ENCODE measurements at places on chromosomes 7 and 10.
A peak's percentile ranks its signal among the peaks of the same experiment; 100 is the strongest.

DNA sequence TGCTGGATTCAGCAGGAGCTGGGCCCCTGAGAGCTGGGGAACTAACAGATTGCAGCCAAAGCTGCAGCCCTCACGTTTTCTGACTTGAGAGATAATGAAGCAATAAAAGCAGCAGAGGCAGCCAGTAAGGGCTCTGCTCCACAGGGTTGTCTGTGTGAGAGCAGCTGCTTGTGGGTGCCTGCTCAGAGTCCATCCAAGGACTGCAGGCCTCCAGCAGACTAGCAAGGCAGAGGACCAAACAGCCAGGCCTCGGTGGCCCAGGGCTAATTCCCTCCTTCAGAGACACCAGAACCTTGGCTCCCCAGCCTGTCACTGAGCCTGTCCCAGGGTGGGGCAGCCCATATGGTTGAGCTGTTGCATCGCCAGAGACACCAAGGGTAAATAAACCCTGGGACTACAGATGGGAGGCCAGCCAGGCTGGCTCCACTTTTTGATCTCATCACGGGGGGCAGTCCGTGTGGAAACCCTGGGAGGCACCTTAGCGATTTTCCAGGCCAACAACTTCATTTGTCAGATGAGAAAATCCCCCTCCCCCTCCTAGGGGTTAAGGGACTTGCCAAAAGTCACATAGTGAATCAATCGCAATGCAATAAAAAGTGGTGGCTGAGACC, 229.2 kb downstream of the WDR11 start:
- DNase-seq, result no peak

- no peak for DNase-seq
These were observed 544.1 kb downstream of the SORCS3 start for GRCh38 chr10:105185161-105185560.

GRCh38 chr7:22480523-22481075, 19.4 kb downstream of the STEAP1B start:
- DNase-seq, result no peak

- DNase-seq, result no peak
These were observed 19.1 kb upstream of the GJD4 start for GRCh38 chr10:35585903-35586535.

GRCh38 chr10:49079072-49079471, 36.2 kb downstream of the VSTM4 start:
- no peak for DNase-seq

GRCh38 chr10:6522230-6522629, 57.8 kb downstream of the PRKCQ start:
- DNase-seq, result no peak

GRCh38 chr10:52357971-52358370, 43.9 kb downstream of the DKK1 start:
- DNase-seq, result no peak

DNA sequence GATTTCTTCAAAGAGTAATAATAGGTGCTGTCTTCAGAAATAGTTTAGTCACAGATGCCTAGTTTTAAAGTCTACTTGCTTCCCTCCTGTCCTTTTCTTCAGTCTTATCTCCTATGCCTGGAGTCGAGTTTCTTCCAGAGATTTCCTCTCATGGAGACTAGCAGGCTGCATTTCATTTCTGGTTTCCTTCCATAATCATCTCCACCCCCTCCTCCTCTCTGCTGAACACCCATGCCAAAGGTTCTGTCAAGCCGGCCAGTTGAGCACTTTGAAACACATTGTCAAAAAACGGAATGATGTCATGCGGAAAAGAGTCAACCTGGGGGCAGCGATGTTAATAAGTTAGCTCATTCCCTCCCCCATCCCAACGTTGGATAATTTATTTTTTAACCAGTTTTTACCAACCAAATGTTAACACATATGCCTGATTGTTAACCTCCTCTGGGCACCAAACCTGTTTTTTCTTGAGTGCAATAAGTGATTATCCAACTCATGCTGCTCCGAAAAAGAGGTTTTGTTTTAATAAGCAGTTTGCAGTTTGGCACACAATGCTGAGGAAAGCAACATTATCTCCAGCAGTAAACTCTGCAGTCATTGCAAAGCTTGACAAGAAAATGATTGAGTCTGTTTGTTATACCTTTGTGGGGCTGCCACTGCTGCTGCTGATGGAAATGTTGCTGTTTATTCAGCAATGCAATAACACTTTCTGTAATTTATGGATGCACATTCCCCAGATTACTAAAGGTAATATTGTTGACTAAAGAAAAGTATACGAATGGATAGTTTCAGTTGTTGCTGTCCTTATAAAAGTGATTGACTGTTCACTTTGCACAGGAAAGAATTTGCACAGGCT, 161.6 kb downstream of the LRMDA start:
- peak; percentile 61 for DNase-seq

- peak; percentile 43 for DNase-seq
These were observed 18.3 kb downstream of the FZD9 start for GRCh38 chr7:73451780-73452398.

- DNase-seq, result no peak
These were observed 48.5 kb downstream of the HERPUD2 start for GRCh38 chr7:35646289-35647023.

- peak; percentile 42 for DNase-seq
These were observed at the start of gene AGR3 for GRCh38 chr7:16881844-16882243. AGR3 (minus strand) TSS chr7:16881983; CDS start chr7:16878618, 3,365 bp downstream.

DNA sequence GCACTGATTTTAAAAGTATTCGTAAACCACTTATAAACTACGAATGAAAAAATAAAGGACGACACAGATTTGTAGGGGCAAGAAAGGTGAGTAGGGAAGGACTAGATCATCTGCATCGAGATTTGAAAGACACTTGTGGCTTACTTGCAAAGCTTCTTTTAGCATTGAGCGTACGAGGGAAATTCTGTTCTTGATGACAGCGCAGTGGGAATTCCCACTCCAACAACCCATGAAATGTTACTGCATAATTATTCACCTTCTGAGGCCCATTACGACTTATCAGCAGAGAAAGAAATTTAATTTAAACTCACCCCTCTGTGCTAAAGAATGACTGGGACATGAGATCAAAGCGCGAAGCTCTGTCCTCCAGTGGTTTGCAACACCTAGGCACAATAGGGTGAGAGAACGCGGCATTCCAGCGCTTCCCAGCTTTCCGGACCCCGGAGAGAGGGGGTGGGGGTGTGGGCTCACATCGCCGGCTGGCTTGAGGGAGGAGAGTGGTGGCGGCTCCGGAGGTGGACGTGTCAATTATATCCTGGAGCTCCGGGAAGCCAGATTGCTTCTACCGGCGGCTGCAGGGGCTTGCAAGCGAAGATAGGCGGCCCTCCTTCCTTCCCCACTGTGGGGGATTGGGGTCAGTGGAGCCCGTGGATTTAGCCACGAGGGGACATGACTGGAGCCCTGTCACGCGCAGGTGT, 10.3 kb downstream of the SP8 start:
- DNase-seq, result no peak

DNA sequence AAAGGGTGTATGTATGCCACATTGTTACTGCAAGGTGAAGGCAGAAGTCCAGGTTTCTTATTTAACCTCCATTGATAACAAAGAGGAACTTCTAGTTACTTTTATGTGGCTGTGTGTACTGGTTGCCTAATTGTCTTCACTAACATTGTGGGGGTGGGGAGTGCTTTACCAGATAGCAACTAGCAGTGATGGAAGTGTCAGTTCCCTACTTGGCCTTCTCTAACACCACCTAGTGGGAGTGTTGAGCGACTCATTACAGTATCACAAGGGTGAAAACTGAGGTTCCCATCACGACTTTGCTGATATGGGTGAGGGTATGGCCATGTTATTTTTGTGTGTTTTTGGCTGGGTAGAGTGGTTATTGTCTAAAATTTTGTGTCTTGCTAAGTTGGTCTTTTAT, 274.4 kb downstream of the THSD7A start:
- no peak for DNase-seq

DNA sequence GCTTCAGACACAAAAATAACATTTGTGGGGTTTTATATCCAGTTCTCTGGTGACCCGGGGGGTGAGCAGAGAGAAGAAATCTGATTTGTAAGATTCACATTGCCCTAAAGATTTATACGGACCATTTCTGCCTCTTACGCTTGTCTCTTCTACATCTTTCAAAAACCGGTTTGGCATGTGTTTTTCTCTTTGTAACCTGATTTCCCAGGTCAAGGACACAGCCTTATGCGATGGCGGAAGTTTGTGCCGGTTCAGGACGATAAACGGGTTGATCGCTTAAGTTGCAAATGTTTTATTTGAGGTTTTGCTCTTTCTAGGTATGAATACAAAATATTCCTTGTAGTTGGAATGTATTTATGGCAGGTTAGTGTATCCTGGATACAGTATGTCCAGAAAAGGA, 61.6 kb upstream of the SH2B2 start:
- DNase-seq, result no peak

DNA sequence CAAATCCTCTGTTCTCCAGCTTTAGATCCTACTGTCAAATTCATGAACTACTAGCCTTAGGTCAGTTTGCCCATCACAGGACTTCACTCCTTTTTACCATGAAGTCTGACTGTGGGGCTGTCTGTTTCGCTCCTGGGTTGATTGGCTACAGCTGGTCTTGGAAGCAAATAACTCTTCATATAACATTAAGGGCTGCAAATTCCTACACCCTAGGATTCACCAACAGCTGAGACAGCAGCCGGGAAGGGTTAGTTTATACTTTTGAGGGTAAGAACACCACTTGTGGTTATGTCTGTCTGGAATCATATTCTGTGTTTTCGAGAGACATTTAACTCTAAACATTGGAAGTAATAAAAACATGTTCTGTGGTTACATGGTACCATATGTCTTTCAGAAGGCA, 55.9 kb upstream of the KIAA1217 start:
- DNase-seq, result peak; percentile 52

GRCh38 chr10:132185601-132186487, 904 bp upstream of the DPYSL4 start:
- peak; percentile 62 for DNase-seq

- DNase-seq, result no peak
These were observed 162.9 kb upstream of the AOAH start for GRCh38 chr7:36887233-36887632.

DNA sequence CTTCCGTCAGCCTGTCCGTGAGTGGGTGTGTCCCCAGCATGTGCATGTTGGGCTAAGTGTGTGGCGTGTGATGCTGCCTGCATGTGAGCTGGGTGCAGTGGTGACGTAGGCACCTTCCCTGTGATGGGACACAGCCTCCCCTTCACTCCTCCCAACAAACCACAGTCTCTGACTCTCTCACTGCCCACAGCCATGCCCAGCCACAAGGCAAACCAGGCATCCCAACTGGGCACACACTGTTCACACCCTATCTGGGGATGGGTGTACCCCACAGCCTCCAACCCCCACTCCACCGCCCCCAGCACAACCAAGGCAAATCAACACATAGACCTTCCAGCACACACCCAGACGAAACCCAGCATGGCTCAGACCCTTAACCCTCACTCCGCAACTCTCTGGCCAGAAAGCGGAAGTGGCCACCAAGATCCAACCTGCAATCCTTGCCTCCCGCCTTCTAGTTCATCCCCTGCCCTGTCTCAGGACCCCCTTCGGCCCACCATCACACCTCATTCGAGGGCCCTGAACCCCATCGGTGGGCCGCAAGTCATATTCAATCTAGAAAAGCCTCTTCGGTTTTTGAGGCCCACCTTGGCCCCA, 10.4 kb downstream of the PSD start:
- no peak for DNase-seq

DNA sequence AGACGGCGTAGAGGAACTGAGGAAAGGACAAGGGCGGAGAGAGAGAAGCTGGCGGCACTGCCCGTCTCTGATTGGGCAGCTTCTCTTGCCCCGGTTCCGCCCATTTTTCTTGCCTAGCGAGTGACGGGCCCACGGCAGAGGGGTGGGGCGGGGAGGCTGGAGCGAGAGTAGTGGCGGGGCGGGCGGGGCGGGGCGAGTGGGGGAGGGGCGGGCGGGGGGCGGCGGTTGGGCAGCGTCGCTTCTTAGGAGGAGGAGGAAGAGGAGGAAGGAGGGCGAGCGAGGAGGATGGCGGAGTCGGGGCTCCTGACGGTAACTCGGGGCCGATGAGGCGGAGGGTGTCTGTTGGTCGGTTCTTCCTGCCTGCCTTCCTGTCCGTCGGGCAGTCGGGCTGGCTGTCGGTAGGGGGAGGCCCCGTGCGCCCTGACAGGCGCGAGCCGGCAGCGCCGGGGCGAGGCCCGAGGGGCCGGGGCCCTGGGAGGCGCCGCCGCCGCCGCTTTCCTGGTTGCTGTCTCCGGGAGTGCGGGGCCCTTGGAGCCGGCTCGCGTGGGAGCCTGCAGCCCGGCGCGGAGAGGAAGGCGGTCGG, at the start of gene SHOC2:
Gene SHOC2 (plus strand): TSS at position 256 of the 583 bp plus-strand sequence. CDS start 44,755 bp downstream, outside the sequence.
- DNase-seq, result no peak

GRCh38 chr10:12463459-12463838, 114.1 kb downstream of the CAMK1D start:
- DNase-seq, result no peak

GRCh38 chr7:79936281-79936983, 198.2 kb upstream of the GNAI1 start:
- DNase-seq, result no peak

GRCh38 chr7:82049442-82049841, 279.6 kb upstream of the HGF start:
- DNase-seq, result no peak

- no peak for DNase-seq
These were observed 609.0 kb downstream of the SDK1 start for GRCh38 chr7:3910054-3910453.

GRCh38 chr7:79624336-79624735, 170.9 kb upstream of the MAGI2 start:
- DNase-seq, result no peak

- no peak for DNase-seq
These were observed 93.6 kb upstream of the INSIG1 start for GRCh38 chr7:155203882-155204691.

DNA sequence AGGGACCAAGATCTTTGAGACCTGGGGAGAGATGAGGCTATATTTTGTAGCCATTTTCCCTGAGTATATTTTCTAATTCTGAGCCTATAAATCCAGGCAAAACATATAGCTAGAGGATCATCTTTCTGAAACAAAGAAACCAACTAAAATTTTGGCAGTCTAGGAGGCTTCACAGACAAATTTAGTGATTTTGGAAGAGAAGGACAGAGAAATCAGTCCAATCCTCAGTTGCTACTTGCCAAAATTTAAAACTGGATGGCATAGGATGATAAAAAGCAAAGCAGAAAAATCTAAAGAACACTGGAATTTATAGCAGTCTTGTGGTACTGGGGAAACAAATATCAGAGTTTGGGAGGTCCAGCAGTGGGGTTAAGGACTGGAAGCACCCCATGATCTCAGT, 43.4 kb upstream of the POM121L12 start:
- no peak for DNase-seq

- no peak for DNase-seq
These were observed 47.0 kb upstream of the PFKP start for GRCh38 chr10:3020311-3020710.

- peak; percentile 65 for DNase-seq
These were observed 107.2 kb upstream of the TCF7L2 start for GRCh38 chr10:112842832-112843360.

- DNase-seq, result no peak
These were observed 523.3 kb downstream of the KCNMA1 start for GRCh38 chr10:77114181-77114821.

- DNase-seq, result no peak
These were observed 825.2 kb downstream of the REEP3 start for GRCh38 chr10:64346389-64346788.

DNA sequence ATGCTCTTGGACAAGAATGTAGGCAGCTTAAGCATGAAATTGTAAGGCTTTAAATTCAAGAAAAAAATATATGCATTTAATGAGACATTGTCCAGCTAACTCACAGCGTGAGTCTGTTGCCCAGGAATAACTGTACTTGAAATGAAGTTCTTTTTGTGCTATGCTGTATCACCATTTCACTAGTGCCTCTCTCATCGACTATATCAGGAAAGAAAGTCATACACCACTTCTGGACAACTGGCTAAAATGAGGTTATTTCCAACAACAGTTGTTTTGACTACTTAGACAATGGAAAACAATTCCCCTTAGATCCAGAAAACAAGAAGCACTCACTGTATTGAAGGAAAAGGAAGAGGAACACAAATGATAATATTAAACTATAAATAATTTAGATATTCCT, 251.8 kb downstream of the CRPPA start:
- no peak for DNase-seq
